Bronchial epithelial cell (primary cell): ENCODE measurements at places on chromosomes 6 and 20.

GRCh38 chr6:47268572-47269187 lies 41.0 kb downstream of the TNFRSF21 start:
- no peak for DNase-seq

GRCh38 chr6:42278131-42278853 lies 60.6 kb upstream of the MRPS10 start:
- DNase-seq = no peak

DNA sequence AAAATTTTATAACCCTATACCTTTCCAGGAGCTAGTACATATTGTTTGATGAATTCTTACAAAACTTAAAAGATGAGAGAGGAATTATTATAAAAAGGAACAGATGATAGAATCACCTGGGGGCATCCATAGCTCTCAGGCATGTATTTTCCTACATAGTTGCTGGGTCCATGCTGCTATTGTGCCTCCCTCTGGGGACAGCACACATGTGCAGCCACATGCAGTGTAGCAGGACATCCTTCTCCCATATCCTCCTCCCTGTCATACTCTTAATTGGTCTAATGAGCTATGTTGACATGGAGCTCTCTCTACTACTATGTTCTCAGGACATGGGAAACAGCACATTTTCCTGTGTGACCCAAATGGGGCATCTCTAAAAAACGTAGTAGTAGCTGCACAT lies 898.2 kb upstream of the MAP3K7 start:
- DNase-seq = no peak

GRCh38 chr6:39790772-39791171 lies 1.4 kb upstream of the DAAM2 start:
- DNase-seq = no peak

GRCh38 chr6:45665859-45666258 lies 288.1 kb upstream of the SUPT3H start:
- no peak for DNase-seq

DNA sequence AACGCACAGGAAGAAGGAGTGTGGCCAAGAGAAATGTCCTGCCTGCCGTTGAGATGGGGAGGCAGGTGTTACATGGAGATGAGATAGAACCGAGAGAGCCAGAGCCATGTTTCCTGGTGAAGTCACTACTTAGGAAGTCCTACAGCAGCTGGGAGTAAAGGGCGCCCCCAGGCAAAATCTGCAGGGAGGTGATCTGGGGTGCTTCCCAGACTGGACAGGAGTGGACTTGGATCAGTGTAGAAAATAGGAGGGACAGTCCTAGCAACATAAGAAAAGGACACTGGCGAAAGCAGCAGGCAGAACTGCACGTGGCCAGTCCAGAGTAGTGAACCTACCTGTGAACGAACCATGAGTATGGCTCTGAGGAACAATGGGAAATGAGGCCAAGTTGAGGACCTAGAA lies 85.3 kb downstream of the CD164 start:
- DNase-seq = no peak

DNA sequence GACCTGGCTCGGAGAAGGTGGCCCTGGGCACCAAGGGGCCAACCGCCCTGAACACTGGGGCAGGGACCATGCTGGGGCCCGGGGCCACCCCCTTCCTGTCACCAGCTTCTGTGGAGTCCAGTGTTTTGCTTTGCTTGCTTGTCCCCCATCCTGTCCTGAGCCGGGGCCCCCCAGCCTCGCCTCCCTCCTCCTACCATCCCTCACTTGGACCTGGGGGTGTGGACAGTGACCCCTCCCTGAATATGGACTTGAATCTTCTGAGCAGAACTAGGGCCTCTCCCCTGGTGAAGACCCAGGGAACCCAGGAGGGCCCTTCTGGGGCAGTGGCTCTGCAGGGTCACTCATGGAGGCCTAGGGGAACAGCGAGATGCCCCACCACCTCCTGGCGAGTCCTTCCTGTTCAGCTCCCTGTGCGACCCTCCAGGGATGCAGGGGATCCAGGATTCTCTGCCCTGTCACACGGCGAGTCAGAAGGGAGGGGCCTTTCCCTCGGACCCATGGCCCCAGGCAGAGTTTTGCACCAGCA lies 41.6 kb downstream of the VSTM2L start:
- no peak for DNase-seq

- no peak for DNase-seq
Measured at GRCh38 chr20:12371990-12372389, 454.3 kb downstream of the BTBD3 start.

DNA sequence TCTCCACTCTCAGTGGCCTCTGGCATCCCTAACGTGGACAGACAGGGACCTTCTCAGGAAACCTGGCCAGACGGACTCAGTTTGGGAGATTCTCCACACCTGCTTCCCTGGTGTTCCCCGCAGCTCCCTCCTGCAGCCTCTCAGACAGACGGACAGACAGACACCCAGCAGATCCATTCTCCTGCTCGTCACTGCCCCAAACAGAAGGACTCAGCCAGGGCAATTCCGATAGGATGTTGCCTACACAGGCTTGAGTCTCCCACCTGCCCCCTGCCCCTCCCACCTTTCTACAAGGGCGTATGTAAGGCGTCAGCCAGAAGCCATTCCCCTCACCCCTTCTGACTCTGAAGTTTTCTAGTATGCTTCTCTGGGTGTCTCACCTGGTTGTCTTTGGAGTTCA lies 428 bp downstream of the CCM2L start:
- no peak for DNase-seq
